ENCODE measurements at places on chromosomes 11 and 22. TPM values are rescaled to one million over a fixed set of nuclear protein-coding genes. Genes with fewer than 3 reads are reported as not detected.

The FAM83F gene
- 0.03 TPM for total RNA-seq

The MMP11 gene
- 0.55 TPM for total RNA-seq

- no peak for DNase-seq
These were observed 110.1 kb upstream of the TTC12 start for GRCh38 chr11:113204280-113204679.

The KCNK7 gene
- total RNA-seq: 0.99 TPM

DNA sequence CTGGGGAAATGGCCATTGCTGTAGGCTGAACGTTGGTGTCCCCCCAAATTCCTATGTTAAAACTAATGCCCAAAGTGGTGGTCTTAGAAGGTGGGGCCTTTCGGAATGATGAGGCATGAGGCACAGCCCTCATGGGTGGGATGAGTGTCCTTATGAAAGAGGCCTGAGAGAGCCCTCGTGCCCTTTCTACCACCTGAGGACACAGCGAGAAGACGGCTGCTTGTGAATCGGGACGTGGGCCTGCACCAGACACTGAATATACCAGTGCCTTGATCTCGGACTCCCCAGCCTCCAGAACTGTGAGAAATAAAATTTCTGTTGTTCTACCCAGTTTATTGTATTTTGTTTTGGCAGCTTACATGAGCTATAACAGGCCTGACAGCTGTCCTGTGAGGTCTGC lies 162.9 kb upstream of the B3GAT1 start:
- no peak for DNase-seq

GRCh38 chr22:46934746-46935491 lies 172.5 kb downstream of the TBC1D22A start:
- peak; percentile 26 for DNase-seq

- no peak for DNase-seq
These were observed 65.6 kb downstream of the IMMP1L start for GRCh38 chr11:31443802-31444201.

DNA sequence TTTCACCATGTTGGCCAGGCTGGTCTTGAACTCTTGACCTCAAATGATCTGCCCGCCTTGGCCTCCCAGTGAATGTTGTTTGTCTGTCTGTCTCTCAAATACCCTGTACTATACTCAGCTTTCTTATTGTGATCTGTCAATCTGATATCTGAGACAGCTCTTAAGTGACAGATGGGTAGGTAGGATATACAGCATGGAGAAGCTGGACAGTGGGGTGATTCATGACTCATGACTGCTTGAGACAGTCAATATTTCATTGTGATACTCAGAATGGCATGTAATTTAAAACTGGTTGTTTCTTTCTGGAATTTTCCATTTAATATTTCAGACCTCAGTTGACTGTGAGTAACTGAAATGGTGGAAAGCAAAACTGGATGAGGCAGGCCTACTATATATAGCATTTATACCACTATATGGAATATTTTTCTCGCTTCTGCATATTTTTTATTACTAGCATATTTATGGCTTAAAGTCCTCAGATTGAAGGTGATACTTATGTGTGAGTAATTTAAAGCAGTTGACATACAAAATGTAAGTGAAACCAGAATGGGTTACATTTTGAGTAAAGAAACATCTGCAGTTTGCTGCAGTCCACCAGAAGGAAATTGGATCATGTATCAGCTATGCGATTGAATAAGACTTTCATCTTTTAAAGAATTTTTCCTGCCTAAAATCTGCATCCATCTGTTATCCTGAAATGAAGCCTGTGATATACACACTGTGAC lies 22.3 kb downstream of the ARHGAP42 start:
- no peak for DNase-seq

GRCh38 chr11:1348146-1348795 lies 38.8 kb upstream of the TOLLIP start:
- no peak for DNase-seq

GRCh38 chr11:99015634-99016454 lies 4.9 kb upstream of the CNTN5 start:
- no peak for DNase-seq

GRCh38 chr11:105168457-105168856 lies 28.9 kb upstream of the CARD18 start:
- no peak for DNase-seq

DNA sequence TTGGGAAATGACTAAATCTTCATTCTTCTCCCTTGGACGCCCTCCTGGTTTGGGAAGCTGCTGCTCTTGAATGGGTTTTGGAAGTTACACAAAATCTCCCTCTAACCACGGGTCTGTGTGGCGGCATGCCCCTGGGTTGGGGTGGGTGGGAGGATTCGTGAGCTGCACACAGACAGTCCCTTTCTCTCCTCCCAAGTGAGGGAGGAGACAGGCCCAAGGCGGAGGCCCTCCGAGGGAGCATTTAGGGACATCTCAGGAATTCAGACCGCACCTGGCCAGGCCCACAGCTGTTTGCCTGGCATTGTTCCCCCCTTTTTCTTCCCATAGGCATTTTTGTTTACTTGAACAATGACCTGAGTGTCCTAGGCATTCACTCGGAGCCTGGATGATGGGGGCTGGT lies 94.1 kb downstream of the MPPED1 start:
- DNase-seq: no peak

DNA sequence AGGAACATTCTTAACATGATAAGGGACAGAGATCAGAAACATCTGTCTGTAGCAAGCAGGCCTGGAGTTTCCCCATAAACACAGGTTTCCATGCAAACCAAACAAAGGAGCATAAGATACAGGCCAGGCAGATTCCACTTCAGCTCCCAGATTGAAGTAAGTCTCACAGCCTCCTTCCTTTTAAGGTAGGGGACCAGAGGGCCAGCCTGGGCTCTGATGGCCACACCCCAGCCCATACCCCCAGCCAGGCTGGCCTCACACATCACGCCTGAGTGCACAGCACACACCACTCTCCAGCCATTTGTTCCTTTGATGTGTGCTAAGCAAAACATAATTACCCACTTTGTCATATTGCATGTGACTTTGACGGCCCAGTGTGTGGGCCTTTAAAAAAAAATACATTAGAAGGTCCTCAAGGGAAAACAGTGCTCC lies 518.7 kb downstream of the NTM start:
- no peak for DNase-seq

GRCh38 chr22:28629420-28630176 lies 50.0 kb downstream of the TTC28 start:
- no peak for DNase-seq

The LSP1 gene
- 463 TPM for total RNA-seq

- DNase-seq: peak; percentile 61
These were observed 50.0 kb downstream of the C11orf58 start for GRCh38 chr11:16788141-16789062.

The ZNF280B gene
- 2.6 TPM for total RNA-seq

- DNase-seq: no peak
These were observed 1.8 kb upstream of the PRG2 start for GRCh38 chr11:57392066-57392762.
